ENCODE measurements at places on chromosomes 7 and 10.
A peak's percentile ranks its signal among the peaks of the same experiment; 100 is the strongest.

- DNase-seq, result peak; percentile 85
Observed at GRCh38 chr7:87416682-87417587, 58.5 kb downstream of the ABCB4 start.

DNA sequence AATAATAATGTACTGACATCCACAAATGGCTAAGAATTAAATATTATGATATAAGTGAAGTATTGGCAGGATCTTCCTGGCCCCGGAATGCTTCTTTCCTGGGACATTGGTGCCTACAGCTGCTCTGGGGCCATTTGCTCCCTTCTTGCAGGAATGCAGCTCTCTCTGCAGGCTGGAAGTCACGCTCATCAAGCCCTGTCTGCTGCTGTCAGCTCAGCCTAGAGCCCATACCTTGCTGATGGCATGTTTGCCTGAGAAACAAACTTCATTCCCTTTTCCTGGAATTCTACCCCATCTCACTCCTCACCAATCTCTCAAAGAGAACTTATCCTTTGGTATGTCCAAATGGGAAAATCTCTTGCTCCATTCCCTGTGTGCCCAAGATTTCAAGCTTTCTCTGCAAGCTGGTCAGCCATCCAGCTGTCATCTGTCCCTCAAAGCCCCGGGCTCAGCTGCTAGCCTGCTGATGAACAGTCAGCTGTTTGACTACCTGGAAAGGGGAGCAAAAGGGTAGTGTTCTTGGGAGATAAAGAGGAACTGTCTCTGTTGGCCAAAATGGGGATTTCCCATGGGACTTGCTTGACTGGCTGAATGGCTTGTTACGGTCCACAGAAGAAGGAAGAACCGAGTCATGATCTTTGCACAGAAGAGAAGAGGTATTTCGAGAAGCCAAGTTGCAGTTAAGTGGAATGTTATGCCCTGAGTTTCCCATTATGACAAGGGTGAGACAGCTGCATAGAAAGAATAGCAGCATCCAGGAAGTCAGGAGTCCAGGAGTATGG is 12.0 kb upstream of the RASSF4 start:
- no peak for DNase-seq

- DNase-seq, result peak; percentile 68
Observed at GRCh38 chr7:13411151-13411550, 578.3 kb downstream of the ETV1 start.

DNA sequence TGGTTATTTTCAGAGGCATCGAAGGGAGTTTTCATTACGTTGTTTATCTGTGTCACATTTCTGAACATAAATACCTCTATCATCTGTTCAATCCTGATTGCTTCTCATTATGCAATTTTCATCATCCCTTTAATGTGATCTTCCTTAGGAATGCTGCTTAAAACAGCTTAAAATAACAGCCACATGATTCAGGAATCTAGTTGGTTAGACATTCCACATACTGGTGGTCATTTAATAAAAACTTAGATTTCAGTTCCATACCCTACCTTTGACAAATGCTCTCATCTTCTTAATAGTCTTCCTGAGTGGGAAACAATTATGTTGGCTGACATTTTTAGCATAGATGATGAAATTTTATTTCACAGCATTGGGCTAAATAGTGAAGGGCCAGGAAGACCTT is 191.3 kb upstream of the CDCA7L start:
- DNase-seq, result no peak
